ENCODE measurements at places on chromosomes 1 and 21. TPM values are rescaled to one million over a fixed set of nuclear protein-coding genes. Genes with fewer than 3 reads are reported as not detected.

Gene CYP4A11
- total RNA-seq = 0.22 TPM

Gene FAM43B
- total RNA-seq = 3.1 TPM

Gene TRNAU1AP
- 30.6 TPM for total RNA-seq

Gene HSD11B1
- total RNA-seq = 0.24 TPM

Gene PIAS3
- 16.8 TPM for total RNA-seq

Gene KCNC4
- total RNA-seq = 7.1 TPM

Gene ALX3
- 0.29 TPM for total RNA-seq

Gene TEX38
- total RNA-seq = 2.2 TPM

Gene TSPEAR
- total RNA-seq = 0.31 TPM

Gene NHLH2
- 70.5 TPM for total RNA-seq

Gene SV2A
- total RNA-seq = 4.2 TPM

Gene UMODL1
- total RNA-seq = 0.14 TPM

Gene ADAMTS5
- total RNA-seq = 1.9 TPM

Gene SLC9C2
- total RNA-seq = not detected

Gene SPATA45
- not detected for total RNA-seq

Gene SNAP47
- 44.4 TPM for total RNA-seq

Gene MYBPH
- not detected for total RNA-seq

Gene TPTE
- total RNA-seq = not detected

Gene STUM
- 0.89 TPM for total RNA-seq

Gene TEDDM1
- total RNA-seq = 0.31 TPM

Gene ITGB2
- total RNA-seq = not detected

Gene MACF1
- total RNA-seq = 152 TPM

All from motor neuron (in vitro differentiated cells).